ENCODE measurements at places on chromosomes 12 and 14.
A peak's percentile ranks its signal among the peaks of the same experiment; 100 is the strongest.

- no peak for DNase-seq
Observed at GRCh38 chr12:104669851-104670337, 213.1 kb downstream of the CHST11 start.

GRCh38 chr12:21552635-21553328 lies 26.7 kb downstream of the SPX start:
- DNase-seq: no peak

GRCh38 chr12:108649126-108649525 lies 15.4 kb upstream of the SELPLG start:
- DNase-seq: no peak

GRCh38 chr12:8080120-8080519 lies 2.0 kb upstream of the NECAP1 start:
- DNase-seq: no peak

GRCh38 chr12:24595652-24596235 lies 353.2 kb downstream of the BCAT1 start:
- no peak for DNase-seq

DNA sequence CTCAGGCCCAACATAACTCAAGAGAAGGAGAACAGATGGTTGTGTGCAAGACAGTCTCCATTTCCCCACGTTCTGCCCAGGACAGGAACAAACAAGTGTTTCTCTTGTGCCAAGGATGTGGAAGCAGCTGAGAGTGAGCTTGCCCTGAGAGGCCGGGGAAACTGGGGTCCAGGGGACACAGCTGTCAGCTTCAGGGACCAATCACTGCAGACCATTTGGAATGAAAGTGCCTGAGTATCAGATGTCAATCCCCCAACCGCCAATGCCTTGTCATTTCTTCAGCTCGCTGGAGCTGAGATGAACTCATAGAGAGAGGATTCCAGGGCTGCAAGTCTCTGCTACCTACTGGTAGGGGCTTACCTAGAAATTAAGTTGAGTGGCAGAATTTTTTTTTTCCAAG lies 71.9 kb upstream of the METAP2 start:
- no peak for DNase-seq

- DNase-seq: no peak
Observed at GRCh38 chr14:76034566-76034965, 49.0 kb downstream of the IFT43 start.

DNA sequence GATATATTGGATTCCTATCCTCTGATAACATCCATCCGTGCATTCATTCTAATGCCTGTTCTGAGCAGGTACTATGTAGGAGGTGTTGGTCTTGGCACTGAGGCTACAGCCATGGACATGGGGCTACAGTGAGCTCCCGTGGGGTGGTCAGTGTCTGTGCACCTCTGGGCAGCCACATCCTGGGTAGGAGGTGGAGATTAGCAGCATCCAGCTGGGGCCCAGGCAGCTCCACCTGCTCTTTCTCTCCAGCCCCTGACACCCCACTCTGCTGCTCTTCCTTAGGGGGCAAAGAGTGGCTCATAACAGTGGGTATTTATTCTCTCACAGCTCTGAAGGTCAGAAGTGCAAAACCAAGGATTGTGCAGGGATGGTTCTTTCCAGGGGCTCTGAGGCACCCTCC lies 292.0 kb upstream of the SFSWAP start:
- DNase-seq: no peak

GRCh38 chr12:116458492-116458891 lies 100.7 kb upstream of the MAP1LC3B2 start:
- DNase-seq: no peak

GRCh38 chr14:101980700-101981099 lies 16.3 kb downstream of the DYNC1H1 start:
- no peak for DNase-seq

- DNase-seq: peak; percentile 68
Observed at GRCh38 chr12:122356192-122356635, 66.3 kb downstream of the CLIP1 start.
